Sigmoid colon (tissue), 7 donors: ENCODE measurements at places on chromosomes 3 and 15.

GRCh38 chr3:17090280-17090983, 205.7 kb downstream of the PLCL2 start:
- no peak overlapping the region for H3K4me3 ChIP-seq
- H3K4me1 ChIP-seq, result no peaks in the 10 kb centered on the region
- no peaks in the 10 kb centered on the region for H3K36me3 ChIP-seq

GRCh38 chr3:101458387-101458786, 54.6 kb downstream of the SENP7 start:
- no peaks in the 10 kb centered on the region for H3K4me1 ChIP-seq
- H3K27ac ChIP-seq, result no peak overlapping the region
- H3K36me3 ChIP-seq, result peaks cover 6% of the 10 kb centered on the region
- no peak overlapping the region for H3K4me3 ChIP-seq
- no peak for DNase-seq
- no peaks in the 10 kb centered on the region for H3K27me3 ChIP-seq

DNA sequence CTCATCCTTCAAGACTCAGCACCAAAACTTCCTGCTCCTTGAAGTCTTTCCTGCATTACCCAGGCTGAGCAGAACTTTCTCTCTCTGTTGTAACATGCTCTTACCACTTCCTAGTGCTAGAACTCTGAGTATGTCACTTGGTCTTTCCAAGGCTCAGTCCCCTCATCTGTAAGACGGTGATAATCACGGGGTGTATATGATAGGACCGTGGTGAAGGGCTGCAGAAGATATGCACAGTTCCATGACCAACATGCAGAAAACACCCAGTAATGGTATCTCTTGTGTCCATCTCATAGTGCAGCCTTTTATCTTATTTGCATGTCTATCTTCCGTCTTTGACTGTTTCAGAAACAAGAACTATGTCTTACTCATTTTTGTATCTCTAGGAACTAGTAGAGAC, 154.5 kb downstream of the ZNF621 start:
- H3K36me3 ChIP-seq, result no peaks in the 10 kb centered on the region
- H3K4me1 ChIP-seq, result no peaks in the 10 kb centered on the region
- H3K27ac ChIP-seq, result no peak overlapping the region
- no peaks in the 10 kb centered on the region for H3K27me3 ChIP-seq
- H3K4me3 ChIP-seq, result no peak overlapping the region
- no peak for DNase-seq

DNA sequence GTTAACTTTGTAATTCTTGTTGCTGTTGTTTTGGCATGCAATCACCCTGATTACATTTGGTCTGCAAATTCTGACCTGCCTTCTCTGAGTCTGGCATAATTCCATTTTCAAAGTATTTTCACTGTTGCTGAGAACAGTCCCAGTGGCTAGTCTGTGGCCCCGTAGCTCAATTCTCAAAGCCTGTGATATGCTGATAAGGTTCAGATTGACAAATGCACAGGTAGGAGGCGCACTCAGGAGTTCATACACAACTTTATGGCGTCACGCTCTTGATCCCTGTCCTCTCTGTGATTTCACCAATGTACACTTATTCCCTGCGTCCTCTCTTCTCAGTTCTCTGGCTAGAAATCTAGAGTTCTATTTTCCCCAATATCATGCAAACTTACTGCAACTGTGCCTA, 376.6 kb upstream of the SLCO3A1 start:
- no peak overlapping the region for H3K27ac ChIP-seq
- H3K36me3 ChIP-seq, result no peaks in the 10 kb centered on the region
- DNase-seq, result no peak
- H3K27me3 ChIP-seq, result no peaks in the 10 kb centered on the region

- peak overlapping the region; percentile 24 for H3K27ac ChIP-seq
- H3K4me1 ChIP-seq, result peaks cover 11% of the 10 kb centered on the region
- H3K4me3 ChIP-seq, result no peak overlapping the region
Measured at GRCh38 chr15:80251428-80252120, 439 bp downstream of the CTXND1 start.
